Cerebellum (tissue), 4 donors: ENCODE measurements at places on chromosomes 4 and X. TPM values are rescaled to one million over a fixed set of nuclear protein-coding genes. Genes with fewer than 3 reads are reported as not detected.

The MAGIX gene
- 1.4 TPM for total RNA-seq

The DIPK2B gene
- total RNA-seq: 5.0 TPM

The ZFP42 gene
- total RNA-seq: 0.18 TPM

The ZNF141 gene
- 61.7 TPM for total RNA-seq

The SSX1 gene
- total RNA-seq: not detected

The CC2D2A gene
- total RNA-seq: 27.2 TPM

The CCDC160 gene
- total RNA-seq: 2.7 TPM

The PABPC5 gene
- 11.0 TPM for total RNA-seq

The CRMP1 gene
- 278 TPM for total RNA-seq

The SLC4A4 gene
- 29.7 TPM for total RNA-seq

The VCX3B gene
- total RNA-seq: not detected

The ADGRG4 gene
- total RNA-seq: not detected

The SSX2B gene
- not detected for total RNA-seq

The XAGE2 gene
- not detected for total RNA-seq

The SH2D1A gene
- total RNA-seq: not detected

The BTK gene
- 2.2 TPM for total RNA-seq

The EREG gene
- 1.8 TPM for total RNA-seq

The WAS gene
- total RNA-seq: 0.27 TPM

The XK gene
- 4.1 TPM for total RNA-seq

The BEX1 gene
- 67.0 TPM for total RNA-seq

The BEX2 gene
- 49.2 TPM for total RNA-seq

The HPGD gene
- total RNA-seq: 10.7 TPM

The NOCT gene
- 17.2 TPM for total RNA-seq
